AML-193 (cell line): ENCODE measurements at places on chromosomes 5 and 9.
A peak's percentile ranks its signal among the peaks of the same experiment; 100 is the strongest.

GRCh38 chr5:41788941-41789368 is 81.3 kb downstream of the OXCT1 start:
- no peak for DNase-seq

GRCh38 chr5:131463656-131464055 is 171.4 kb downstream of the RAPGEF6 start:
- DNase-seq: peak; percentile 7

GRCh38 chr5:41681840-41682239 is 171.4 kb upstream of the PLCXD3 start:
- DNase-seq: no peak

- DNase-seq: no peak
Measured at GRCh38 chr5:27325513-27325912, 287.1 kb upstream of the CDH9 start.

GRCh38 chr5:138605254-138605972 is 30.2 kb upstream of the HSPA9 start:
- DNase-seq: no peak

GRCh38 chr5:6787941-6788340 is 74.7 kb downstream of the TENT4A start:
- DNase-seq: no peak
